ENCODE measurements at places on chromosomes 16 and 17. TPM values are rescaled to one million over a fixed set of nuclear protein-coding genes. Genes with fewer than 3 reads are reported as not detected.

Gene PPL
- 20.2 TPM for total RNA-seq

Gene MT1M
- 6.7 TPM for total RNA-seq

Gene TBC1D3C
- total RNA-seq, result not detected

Gene PRR11
- 1.5 TPM for total RNA-seq

Gene CES5A
- 0.51 TPM for total RNA-seq

Gene OMG
- not detected for total RNA-seq

Gene KRT28
- not detected for total RNA-seq

Gene SNF8
- 104 TPM for total RNA-seq
